ENCODE measurements at places on chromosomes 13 and 19.

GRCh38 chr19:18657590-18658365, 20.9 kb downstream of the KLHL26 start:
- no peak for DNase-seq

- no peak for DNase-seq
Measured at GRCh38 chr13:44337581-44337980, 36.0 kb upstream of the SERP2 start.

DNA sequence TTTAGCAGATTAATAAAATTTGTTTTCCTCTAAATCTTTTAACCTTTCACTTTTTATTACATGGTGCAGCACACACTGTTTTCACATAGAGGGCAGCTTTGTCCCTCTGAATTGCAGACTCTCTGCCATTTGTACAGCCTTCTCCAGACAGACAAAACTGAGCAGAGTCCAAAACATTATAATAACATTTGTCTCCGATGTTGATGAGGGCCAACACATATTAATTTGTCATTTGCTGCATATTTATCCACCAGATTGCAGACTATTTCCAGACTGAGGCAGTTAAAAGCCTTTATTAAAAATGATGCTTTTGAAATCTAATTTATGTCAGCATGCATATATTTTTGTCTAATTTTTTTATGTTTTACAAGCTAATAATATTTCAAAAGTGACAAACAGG, 1251.9 kb upstream of the SLC10A2 start:
- no peak for DNase-seq

DNA sequence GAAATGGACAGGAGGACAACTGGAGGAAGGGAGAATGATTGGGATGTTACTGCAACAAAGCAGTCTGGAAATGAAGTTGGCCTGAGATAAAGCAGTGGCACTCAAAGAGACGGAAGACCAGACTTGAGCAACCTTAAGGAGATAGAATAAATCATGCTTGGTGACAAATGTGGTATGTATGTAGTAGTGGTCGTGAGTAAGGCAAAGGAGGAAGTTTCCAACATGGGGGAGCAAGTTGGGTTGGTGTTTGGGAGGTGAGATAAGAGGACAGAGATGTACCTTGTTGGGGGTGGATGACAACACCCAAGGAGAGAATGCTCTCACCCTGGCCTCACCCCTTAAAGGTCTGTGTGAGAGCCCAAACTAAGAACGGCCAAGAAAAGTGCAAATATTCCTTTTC, 420.5 kb downstream of the DIAPH3 start:
- no peak for DNase-seq

DNA sequence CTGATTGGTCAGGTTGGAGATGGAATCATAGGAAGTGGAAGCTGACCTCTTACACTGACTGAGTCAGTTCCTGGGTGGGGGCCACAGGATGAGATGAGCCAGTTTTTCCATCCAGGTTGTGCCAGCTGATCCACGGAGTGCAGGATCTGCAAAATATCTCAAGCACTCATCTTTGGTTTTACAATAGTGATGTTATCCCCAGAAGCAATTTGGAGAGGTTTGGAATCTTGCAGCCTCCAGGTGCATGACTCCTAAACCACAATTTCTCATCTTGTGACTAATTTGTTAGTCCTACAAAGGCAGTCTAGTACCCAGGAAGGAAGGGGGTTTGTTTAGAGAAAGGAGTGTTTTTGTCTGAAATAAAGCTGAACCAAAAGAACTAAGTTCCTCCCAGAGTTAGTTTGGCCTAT, 212.8 kb downstream of the SLITRK6 start:
- DNase-seq: no peak

- DNase-seq: no peak
Measured at GRCh38 chr13:66225072-66225471, 1005.1 kb downstream of the PCDH9 start.

DNA sequence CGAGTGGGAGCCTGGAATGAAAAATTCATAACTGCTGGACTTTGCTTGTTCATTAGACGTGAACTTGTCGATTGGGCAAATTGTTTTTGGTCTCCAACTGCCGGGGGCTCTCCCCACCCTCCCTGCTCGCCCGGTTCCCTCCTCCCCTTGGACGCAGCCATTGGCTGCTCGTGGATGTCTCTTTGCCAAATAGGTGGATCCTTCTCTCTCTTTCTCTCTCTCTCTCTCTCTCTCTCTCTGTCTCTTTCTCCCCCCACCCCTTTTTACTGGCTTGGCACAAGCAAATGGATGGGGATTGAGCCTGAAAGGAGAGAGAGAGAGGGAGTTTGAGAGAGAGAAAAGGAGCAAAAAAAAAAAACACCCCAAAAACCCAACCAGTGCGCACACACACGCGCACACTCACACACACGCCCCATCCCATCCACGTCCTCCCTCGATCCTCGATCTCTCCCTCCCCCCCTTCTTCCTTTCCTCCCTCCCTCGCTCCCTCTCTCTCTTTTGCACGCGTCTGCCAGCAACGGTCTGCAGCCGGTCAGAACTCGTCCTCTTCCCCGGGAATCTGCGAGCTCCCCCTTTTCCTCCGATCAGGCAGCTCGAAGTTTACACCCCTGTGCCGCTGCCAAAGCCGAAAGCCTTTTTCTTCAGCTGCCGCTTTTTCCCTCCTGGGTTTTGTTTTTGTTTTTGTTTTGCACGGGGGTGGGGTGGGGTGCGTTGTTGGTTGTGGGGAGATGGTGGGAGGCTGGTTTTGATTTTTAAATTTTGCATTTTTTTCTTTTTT, 27.8 kb downstream of the NFIX start:
- peak; percentile 9 for DNase-seq

DNA sequence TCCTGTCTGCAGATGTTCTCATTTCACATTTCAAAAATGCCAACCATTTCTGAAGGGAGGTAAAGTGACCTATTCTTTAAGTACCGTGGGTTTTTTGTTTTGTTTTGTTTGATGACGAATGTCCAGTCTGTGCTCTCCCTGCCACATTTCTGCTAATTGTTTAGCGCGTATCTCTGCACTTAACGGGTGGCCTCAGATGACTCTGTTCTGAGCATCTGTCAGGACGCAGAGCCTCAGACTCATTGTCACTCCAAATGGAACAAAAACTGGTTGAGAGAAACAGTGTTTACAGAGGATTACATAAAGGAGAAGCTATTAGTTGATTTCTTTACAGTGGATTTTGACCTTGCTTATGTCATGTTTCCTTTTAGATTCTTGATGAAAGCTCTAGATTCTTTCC, 23.7 kb downstream of the TPP2 start:
- no peak for DNase-seq

GRCh38 chr13:27834095-27834494, 41.8 kb downstream of the GSX1 start:
- no peak for DNase-seq

- DNase-seq: no peak
Measured at GRCh38 chr13:60973529-60973928, 442.1 kb downstream of the PCDH20 start.

- DNase-seq: no peak
Measured at GRCh38 chr13:25175026-25175425, 2.9 kb upstream of the AMER2 start.

- DNase-seq: no peak
Measured at GRCh38 chr13:20442798-20443381, 82.8 kb downstream of the CRYL1 start.

- peak; percentile 61 for DNase-seq
Measured at GRCh38 chr13:47310401-47310800, 413.5 kb upstream of the HTR2A start.

Measured in NCI-H748 treated with DMSO at 0.1 percent for 48 hours (cell line).